ENCODE measurements at places on chromosomes 3 and 15. TPM values are rescaled to one million over a fixed set of nuclear protein-coding genes. Genes with fewer than 3 reads are reported as not detected.
A peak's percentile ranks its signal among the peaks of the same experiment; 100 is the strongest.

Gene TRIM42
- total RNA-seq = not detected

Gene HYAL1
- 5.0 TPM for total RNA-seq

Gene CLSTN2
- total RNA-seq = 5.0 TPM

Gene TNNC1
- total RNA-seq = not detected

Gene NOX5
- 0.13 TPM for total RNA-seq

GRCh38 chr3:38985581-38985980, 66.2 kb downstream of the SCN11A start:
- DNase-seq = no peak
- no peaks in the 10 kb centered on the region for H3K4me1 ChIP-seq
- no peak overlapping the region for H3K4me3 ChIP-seq
- no peaks in the 10 kb centered on the region for H3K27me3 ChIP-seq
- H3K36me3 ChIP-seq = no peaks in the 10 kb centered on the region

GRCh38 chr3:139528924-139529323, 10.6 kb downstream of the RBP1 start:
- DNase-seq = no peak
- no peak overlapping the region for H3K4me3 ChIP-seq
- no peaks in the 10 kb centered on the region for H3K4me1 ChIP-seq
- no peak overlapping the region for H3K27ac ChIP-seq
- no peaks in the 10 kb centered on the region for H3K36me3 ChIP-seq
- H3K27me3 ChIP-seq = no peaks in the 10 kb centered on the region

GRCh38 chr3:177377166-177377565, 179.9 kb upstream of the TBL1XR1 start:
- H3K4me1 ChIP-seq = no peaks in the 10 kb centered on the region
- no peak for DNase-seq
- H3K4me3 ChIP-seq = no peak overlapping the region
- H3K27ac ChIP-seq = no peak overlapping the region
- H3K36me3 ChIP-seq = no peaks in the 10 kb centered on the region
- H3K27me3 ChIP-seq = no peaks in the 10 kb centered on the region

GRCh38 chr3:161927131-161927530, 430.5 kb downstream of the OTOL1 start:
- no peak overlapping the region for H3K4me3 ChIP-seq
- H3K27me3 ChIP-seq = no peaks in the 10 kb centered on the region
- H3K4me1 ChIP-seq = no peaks in the 10 kb centered on the region
- no peak overlapping the region for H3K27ac ChIP-seq

DNA sequence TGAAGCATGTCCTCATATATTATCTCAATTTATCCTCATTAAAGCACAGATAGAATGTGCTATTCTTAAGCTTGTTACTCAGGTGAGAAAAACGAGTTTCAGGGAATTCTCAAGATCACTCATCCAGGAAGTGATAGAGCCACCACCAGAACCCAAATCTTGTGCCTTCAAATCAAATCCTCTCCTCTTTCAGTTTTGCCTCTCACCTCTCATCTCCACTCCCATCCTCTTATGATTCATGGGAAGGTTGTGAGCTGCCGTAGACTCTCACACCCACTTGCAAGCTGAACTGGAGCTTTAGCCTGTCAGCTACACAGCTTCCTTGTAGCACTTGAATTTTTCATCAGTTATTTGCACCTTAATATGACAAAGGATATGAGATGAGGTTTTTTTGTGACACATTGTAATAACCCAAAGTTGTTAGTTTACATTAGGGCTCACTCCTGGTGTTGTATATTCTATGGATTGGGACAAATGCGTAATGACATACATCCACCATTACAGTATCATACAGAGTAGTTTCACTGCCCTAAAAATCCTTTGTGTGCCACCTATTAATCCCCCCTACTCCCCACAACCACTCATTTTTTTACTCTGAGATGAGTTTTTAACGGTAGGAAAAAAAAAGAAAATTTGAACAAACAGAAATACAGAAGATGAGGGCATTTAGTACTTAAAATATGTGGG, 25.7 kb downstream of the GPR15 start:
- H3K36me3 ChIP-seq = no peaks in the 10 kb centered on the region
- no peak overlapping the region for H3K4me3 ChIP-seq
- peak overlapping the region; percentile 69 for H3K27ac ChIP-seq
- no peak for DNase-seq
- H3K27me3 ChIP-seq = no peaks in the 10 kb centered on the region

DNA sequence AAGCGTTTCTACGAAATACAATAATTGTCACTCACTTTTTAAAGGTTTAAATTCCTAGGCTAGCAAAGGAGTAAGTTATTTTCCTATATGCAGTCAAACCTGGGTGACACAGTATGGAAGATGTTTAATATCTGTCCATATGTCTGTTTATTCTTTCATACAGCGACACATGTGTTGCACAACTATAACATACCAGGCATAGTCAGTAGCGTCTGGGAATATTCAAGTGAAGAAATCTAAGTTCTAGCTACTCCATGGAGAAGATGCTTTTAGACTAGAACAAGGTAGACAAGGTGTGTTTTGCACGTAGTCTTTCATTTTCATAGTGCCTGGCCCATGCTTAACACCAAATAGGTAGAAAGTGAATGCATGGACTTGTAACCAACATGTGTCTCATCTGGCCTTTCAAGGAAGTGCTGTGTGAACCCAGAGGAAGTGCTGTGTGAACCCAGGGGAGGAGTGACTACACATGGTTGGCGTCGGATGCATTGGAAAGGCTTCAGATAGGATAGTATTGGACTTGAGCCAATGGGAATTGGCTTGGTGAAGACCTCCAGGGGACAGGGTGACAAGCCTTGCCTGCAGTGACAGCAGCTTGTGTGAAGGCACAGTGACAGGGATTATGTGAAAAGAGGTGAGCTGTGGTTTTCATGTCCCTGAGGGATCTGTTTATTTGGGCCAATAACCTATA, 267.0 kb downstream of the PTPRG start:
- no peaks in the 10 kb centered on the region for H3K4me1 ChIP-seq
- no peaks in the 10 kb centered on the region for H3K27me3 ChIP-seq
- H3K36me3 ChIP-seq = no peaks in the 10 kb centered on the region
- DNase-seq = no peak
- H3K4me3 ChIP-seq = no peak overlapping the region
- H3K27ac ChIP-seq = no peak overlapping the region

DNA sequence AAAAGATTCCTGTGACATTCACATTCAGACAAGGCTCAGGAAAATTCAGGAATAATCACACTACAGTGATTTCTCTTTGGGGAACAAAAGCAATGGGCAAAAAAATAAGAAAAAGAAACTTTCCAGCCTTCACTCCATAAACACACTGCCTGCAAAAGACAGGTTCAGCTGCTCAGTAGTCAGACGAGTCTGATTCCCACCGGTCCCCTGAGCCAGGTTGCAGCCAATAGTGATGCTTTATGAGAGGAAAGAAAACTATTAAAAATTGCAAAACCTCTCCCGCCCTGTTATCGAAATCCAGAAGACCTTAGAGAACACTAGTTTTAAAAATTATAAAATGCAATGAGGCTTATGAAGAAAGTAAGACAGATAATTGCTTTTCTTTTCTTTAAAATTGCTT, 8.5 kb downstream of the PLCH1 start:
- H3K27me3 ChIP-seq = no peaks in the 10 kb centered on the region
- no peaks in the 10 kb centered on the region for H3K4me1 ChIP-seq
- DNase-seq = no peak
- no peak overlapping the region for H3K27ac ChIP-seq
- no peaks in the 10 kb centered on the region for H3K36me3 ChIP-seq

GRCh38 chr15:78390242-78390641, 47.8 kb upstream of the IREB2 start:
- DNase-seq = no peak
- no peaks in the 10 kb centered on the region for H3K36me3 ChIP-seq
- H3K27ac ChIP-seq = no peak overlapping the region
- no peaks in the 10 kb centered on the region for H3K4me1 ChIP-seq
- H3K4me3 ChIP-seq = no peak overlapping the region

DNA sequence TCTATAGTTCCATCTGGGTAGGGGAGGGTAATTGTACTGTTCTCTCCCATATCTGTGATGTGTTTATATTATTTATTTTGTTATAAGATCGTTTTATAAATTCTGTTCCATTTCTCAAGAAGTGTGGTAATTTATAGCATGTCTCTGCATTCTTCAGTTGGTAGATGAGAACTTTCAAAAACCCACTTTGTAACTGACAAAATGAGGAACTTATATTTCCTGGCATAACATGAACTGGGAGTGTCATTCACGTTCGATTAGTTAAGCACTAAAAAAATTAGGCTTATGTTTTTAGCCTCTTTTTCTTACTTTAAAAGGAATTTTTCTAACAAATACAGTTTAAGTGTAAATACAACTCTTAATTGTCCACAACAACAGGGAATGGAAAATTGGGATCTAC, 230.8 kb downstream of the CGGBP1 start:
- no peak overlapping the region for H3K4me3 ChIP-seq
- H3K4me1 ChIP-seq = no peaks in the 10 kb centered on the region
- H3K27me3 ChIP-seq = no peaks in the 10 kb centered on the region
- no peak for DNase-seq
- no peak overlapping the region for H3K27ac ChIP-seq

GRCh38 chr15:69060744-69061143, 46.2 kb downstream of the NOX5 start:
- DNase-seq = no peak
- H3K27me3 ChIP-seq = no peaks in the 10 kb centered on the region
- H3K36me3 ChIP-seq = no peaks in the 10 kb centered on the region
- H3K4me1 ChIP-seq = peaks cover 13% of the 10 kb centered on the region
- H3K27ac ChIP-seq = no peak overlapping the region

DNA sequence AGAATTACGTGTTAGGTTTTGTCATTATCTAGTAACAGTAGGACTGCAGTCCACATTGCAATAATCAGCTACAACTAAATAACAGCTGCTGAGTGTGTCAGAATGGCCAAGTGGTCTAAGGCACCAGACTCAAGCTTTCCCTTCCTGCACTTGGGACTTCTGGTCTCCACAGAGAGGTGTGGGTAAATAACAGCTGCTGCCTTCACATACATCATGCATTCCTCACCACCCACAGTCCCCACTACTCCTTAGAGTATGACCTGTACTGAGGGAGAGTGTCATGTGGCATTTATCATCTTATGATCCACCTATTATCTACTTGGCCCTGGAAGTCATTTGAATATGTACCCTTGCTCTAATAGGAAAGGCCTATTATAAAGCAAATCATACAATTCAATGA, 22.2 kb upstream of the ZMAT3 start:
- H3K4me3 ChIP-seq = no peak overlapping the region
- no peaks in the 10 kb centered on the region for H3K36me3 ChIP-seq
- H3K4me1 ChIP-seq = no peaks in the 10 kb centered on the region
- no peak for DNase-seq

- no peak overlapping the region for H3K27ac ChIP-seq
- peak overlapping the region; percentile 32 for H3K4me3 ChIP-seq
- H3K4me1 ChIP-seq = no peaks in the 10 kb centered on the region
- DNase-seq = no peak
- H3K36me3 ChIP-seq = no peaks in the 10 kb centered on the region
Measured at GRCh38 chr15:78831229-78832207, 20.3 kb upstream of the ADAMTS7 start.

GRCh38 chr3:30156586-30157498, 449.6 kb upstream of the TGFBR2 start:
- no peak overlapping the region for H3K4me3 ChIP-seq
- H3K36me3 ChIP-seq = no peaks in the 10 kb centered on the region
- H3K4me1 ChIP-seq = no peaks in the 10 kb centered on the region

GRCh38 chr3:8607234-8608040, 37.2 kb downstream of the SSUH2 start:
- H3K4me1 ChIP-seq = no peaks in the 10 kb centered on the region
- DNase-seq = no peak
- H3K36me3 ChIP-seq = no peaks in the 10 kb centered on the region
- no peaks in the 10 kb centered on the region for H3K27me3 ChIP-seq
- no peak overlapping the region for H3K4me3 ChIP-seq

DNA sequence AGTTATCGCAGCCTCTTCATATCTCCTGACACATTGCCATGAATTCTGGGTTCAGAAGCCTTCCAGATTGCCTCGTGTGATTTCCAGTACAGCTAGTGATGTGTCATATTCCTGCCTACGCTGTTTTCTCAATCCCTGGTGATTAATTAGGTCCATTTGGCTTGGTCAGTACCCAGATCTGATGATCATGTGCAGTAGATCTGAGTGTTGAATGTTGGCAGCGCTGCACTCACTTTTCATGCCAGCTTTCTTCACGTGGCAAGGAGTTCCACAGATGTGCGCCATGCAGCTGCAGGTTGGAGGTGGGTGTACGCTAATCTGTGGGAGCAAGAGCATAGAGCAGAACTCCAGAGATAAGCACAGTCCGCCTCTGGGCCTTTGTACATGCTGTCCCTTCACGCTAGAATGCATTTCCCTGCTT, 86.9 kb upstream of the COL6A5 start:
- no peaks in the 10 kb centered on the region for H3K36me3 ChIP-seq
- H3K27me3 ChIP-seq = no peaks in the 10 kb centered on the region
- no peak for DNase-seq
- no peak overlapping the region for H3K27ac ChIP-seq
- H3K4me3 ChIP-seq = no peak overlapping the region

- H3K27me3 ChIP-seq = no peaks in the 10 kb centered on the region
- no peaks in the 10 kb centered on the region for H3K36me3 ChIP-seq
- no peak overlapping the region for H3K4me3 ChIP-seq
- no peak for DNase-seq
Measured at GRCh38 chr3:106008766-106009165, 140.0 kb upstream of the CBLB start.

- peak overlapping the region; percentile 31 for H3K27ac ChIP-seq
- no peaks in the 10 kb centered on the region for H3K27me3 ChIP-seq
- DNase-seq = no peak
- H3K4me1 ChIP-seq = no peaks in the 10 kb centered on the region
- H3K4me3 ChIP-seq = no peak overlapping the region
Measured at GRCh38 chr15:37014137-37014536, 86.2 kb downstream of the MEIS2 start.

DNA sequence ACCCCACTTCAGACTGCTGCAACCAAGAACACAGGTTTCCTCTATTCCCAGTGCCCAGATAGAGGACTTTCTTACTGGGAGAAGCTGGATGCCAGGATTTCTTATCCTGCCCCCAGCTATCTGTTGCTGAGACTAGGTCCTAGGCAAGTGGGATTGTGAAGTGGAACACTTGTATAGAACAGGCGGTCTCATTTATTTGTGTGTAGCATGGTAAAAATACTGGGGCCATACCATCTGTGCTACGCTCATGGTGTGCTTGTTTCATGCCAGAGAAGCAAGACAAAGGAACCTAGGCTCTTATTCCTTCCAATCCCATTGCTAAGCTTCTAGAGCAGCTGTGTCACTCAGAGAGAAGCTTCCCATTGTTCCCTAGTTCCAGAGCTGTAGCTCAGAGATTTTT, 191.5 kb upstream of the EPHA6 start:
- no peak overlapping the region for H3K27ac ChIP-seq
- H3K27me3 ChIP-seq = no peaks in the 10 kb centered on the region

GRCh38 chr3:103372031-103372430, 937.2 kb downstream of the ZPLD1 start:
- H3K4me3 ChIP-seq = no peak overlapping the region
- H3K27me3 ChIP-seq = no peaks in the 10 kb centered on the region
- no peaks in the 10 kb centered on the region for H3K36me3 ChIP-seq
- no peaks in the 10 kb centered on the region for H3K4me1 ChIP-seq
- no peak for DNase-seq

Measured in Peyer's patch (tissue), 4 donors.